ENCODE measurements at places on chromosomes 5 and 9. TPM values are rescaled to one million over a fixed set of nuclear protein-coding genes. Genes with fewer than 3 reads are reported as not detected.

The CD274 gene
- total RNA-seq: 17.7 TPM

The NR5A1 gene
- total RNA-seq: not detected

The SLC1A1 gene
- total RNA-seq: 8.4 TPM

The ADAMTS2 gene
- 0.42 TPM for total RNA-seq

DNA sequence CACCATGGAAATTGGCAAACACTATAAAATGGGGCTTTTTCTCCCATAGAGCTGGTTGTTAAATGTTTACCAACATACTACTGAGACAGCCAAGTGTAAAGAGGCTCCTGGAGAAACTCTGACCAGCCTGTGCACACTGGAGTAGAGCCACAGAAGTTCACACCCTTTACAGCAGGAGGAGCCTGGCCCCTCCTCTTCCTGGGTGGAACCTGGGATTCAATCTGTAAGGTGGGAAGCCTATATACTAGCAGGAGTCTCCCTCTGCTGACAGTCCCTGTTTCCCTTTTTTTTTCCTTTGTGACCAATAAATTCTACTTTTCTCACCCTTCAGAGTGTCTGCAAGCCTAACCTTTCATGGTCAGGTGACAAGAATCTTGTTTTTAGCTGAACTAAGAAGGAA, 10.4 kb upstream of the SLC30A5 start:
- DNase-seq: no peak

GRCh38 chr9:122133263-122133983, 26.2 kb downstream of the NDUFA8 start:
- DNase-seq: peak; percentile 78

GRCh38 chr9:7001571-7001970, 243.8 kb downstream of the KDM4C start:
- DNase-seq: no peak

DNA sequence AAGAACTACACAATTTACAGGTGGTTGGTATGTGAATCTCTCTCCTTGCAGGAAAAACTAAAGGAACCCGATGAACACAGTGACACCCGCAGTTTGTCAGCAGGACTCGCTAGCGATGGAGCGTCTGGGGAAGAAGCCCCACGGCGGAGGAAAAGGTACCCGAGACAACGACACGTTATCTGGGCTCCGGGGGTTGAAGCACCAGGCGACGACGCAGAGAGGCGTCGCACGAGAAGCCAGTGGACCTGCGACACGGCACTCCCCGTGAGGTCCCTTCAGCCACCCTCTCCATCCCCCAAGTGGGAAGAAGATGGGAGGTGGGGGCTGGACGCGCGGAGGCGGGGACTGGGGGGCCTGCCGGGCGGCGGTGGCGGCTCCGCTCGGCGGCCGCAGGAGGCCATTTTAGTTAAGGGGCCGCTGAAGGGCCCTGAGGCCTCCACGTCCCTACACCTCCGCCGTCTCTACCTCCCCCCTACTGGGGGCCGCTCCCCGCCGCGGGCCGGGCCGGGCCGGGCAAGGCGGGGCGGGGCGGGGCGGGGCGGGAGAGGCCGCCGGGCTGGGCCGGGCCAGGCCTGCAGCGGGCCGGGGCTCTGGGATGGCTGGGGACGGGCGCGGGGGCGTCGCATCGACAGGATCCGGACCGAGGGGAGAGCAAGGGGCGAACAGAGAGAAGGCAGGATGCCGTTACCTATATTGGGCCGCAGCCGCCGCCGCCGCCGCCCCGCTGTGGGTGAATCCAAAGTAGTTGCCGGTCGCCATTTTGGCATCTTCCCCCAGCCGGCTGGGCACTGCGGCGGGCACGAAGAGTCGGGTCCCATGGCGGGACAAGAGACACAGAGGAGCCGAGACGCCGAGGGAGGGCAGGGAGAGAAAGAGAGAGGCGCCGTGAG, 754 bp downstream of the ZFR start:
- peak; percentile 66 for DNase-seq

- DNase-seq: peak; percentile 52
Observed at GRCh38 chr9:136546697-136547501, 1.1 kb upstream of the NOTCH1 start.

- DNase-seq: peak; percentile 21
Observed at GRCh38 chr9:133576875-133577736, 32.1 kb downstream of the FAM163B start.

GRCh38 chr5:39505363-39505762, 80.6 kb upstream of the DAB2 start:
- no peak for DNase-seq

DNA sequence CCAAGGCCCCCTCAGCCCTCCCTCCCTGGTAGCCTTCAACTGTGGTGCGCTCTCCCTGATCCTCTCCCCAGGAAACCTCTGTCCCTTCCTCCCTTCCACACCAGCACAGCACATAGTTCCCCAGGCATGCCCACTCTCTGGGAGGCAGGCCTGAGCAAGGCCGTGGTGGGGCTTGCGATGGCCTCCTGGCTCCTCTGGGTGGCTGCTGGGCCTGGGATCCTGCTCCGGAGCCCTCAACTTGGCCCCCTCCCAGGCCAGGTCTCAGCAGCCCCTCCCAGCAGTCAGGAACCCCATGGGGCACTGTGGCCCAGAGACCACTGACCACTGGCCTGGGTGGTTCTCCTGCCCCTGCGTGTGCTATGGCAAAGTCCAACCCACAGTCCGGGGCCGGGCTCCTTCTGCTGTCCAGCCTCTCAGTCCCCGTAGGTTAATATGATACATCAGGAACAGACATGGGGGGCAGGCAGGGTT, 125.8 kb downstream of the ZNF354C start:
- no peak for DNase-seq

- DNase-seq: peak; percentile 8
Observed at GRCh38 chr5:80141147-80141671, 106.1 kb downstream of the THBS4 start.

DNA sequence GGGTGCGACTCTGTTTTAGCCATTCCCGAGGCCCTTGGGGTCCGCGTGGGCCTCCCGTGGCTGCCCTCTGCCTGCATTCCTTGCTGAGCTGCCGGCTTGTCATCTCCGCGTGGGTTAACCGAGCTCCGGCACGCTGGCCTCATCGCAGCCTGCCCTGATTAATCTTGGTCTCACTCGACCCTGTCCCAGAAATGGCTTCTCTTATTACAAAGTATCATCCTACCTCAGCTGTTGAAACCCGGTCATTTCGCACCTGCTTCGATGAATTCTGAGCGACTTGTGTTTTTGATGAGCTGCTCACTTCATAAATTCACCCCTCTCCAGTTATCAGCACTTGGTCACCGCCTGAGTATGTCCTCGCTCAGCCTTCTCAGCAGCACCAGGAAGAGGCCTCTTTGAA, 123.5 kb upstream of the EGFLAM start:
- DNase-seq: no peak

GRCh38 chr5:10502578-10502977, 60.9 kb downstream of the ROPN1L start:
- no peak for DNase-seq

GRCh38 chr5:39019254-39019653, 54.9 kb downstream of the RICTOR start:
- DNase-seq: no peak

DNA sequence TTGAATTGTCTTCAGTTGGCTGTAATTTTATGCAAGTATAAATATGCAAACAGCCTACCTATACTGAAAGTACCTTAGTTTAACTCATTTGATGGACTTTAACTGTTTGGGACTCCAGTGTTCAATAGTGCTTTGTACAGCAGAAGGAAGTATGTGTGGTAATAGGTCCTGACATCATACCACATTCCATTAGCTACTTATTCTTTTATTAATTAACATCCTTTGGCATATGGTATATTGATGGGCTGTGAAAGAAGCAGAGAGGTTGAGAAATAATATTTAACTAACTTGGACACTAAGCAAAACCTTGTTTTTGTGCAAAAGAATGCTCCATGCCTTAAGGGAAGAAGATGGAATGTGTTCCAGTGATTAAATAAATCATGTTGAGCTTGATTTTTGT, 97.6 kb upstream of the SEMA6A start:
- no peak for DNase-seq

DNA sequence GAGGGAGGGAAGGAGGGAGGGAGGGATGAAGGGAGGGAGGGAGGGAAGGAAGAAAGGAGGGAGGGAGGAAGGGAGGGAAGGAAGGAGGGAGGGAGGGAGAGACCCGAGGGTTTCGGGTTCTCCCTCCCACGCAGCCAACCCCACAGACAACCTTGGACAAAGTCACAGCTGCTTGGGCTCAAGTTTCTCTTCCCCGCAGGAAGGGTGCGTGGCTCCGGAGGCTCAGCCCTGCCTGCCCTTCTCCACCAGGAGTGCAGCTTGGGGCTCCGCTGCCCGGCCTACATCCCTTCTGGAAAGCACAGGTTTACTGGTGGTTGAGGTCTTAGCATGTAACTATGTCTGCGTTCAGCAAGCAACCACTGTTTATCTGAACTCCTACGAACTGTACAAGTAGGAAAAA, 15.0 kb downstream of the SLC12A7 start:
- no peak for DNase-seq

GRCh38 chr9:4325113-4325512, 25.2 kb upstream of the GLIS3 start:
- no peak for DNase-seq

GRCh38 chr9:97803167-97804058, 49.6 kb upstream of the FOXE1 start:
- peak; percentile 55 for DNase-seq
